Smooth muscle cell of the brain vasculature (primary cell): ENCODE measurements at places on chromosomes 7 and 10.

- no peak for DNase-seq
Measured at GRCh38 chr7:21300692-21301091, 127.2 kb upstream of the SP4 start.

- no peak for DNase-seq
Measured at GRCh38 chr10:89867964-89868363, 166.6 kb downstream of the KIF20B start.

- no peak for DNase-seq
Measured at GRCh38 chr7:98216941-98217622, 5.8 kb downstream of the BHLHA15 start.

- no peak for DNase-seq
Measured at GRCh38 chr7:66306243-66306642, 101.1 kb downstream of the TPST1 start.

DNA sequence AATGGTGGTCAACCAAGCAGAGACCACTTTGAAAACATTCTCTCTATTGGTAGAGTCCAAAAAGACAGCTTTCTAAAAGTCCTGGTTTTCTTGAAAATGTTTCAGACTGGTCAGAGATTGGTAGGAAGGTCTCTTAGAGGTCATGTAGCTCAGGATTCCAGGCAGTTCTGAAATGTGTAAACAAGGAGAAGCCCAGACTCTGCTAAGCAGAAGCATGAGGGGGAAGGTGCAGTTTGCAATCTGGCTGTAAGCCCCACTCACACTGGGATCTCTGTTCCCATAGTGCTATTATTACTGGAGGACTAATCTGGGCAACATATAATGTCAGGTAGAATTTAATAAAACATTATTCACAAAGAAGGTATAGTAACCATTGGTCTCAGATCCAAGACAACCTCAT, 101.1 kb downstream of the MAGI2 start:
- DNase-seq = no peak

DNA sequence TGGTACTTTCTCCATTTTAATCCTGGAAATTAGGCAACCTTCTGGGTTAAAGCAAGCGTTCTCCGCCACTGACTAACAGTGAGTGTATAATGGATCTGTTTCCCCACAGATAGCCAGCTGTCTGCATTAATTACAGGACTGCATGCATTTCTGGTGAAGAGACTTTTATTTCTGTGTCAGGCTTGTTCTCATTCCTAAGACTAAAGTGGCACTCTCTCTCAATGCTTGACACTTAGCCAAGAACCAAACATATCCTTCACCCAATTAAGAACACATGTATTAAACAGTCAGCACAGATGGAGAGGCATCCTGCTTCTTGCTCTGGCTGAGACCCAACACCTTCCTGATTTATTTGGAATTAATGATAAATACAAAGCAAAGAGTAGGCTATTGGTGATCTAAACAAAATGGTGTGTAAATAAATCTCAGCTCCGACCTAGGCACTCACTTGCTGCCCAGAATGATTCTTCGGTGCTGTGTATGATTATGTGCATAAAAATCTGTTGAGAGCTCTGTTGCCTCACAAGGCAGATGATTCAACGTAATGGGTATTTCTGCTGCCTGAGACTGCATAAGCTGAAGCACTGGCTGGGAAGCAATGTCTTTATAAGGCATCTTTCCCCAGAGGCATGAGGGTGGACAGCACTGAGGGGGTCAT, 16.8 kb downstream of the CALU start:
- DNase-seq = no peak

DNA sequence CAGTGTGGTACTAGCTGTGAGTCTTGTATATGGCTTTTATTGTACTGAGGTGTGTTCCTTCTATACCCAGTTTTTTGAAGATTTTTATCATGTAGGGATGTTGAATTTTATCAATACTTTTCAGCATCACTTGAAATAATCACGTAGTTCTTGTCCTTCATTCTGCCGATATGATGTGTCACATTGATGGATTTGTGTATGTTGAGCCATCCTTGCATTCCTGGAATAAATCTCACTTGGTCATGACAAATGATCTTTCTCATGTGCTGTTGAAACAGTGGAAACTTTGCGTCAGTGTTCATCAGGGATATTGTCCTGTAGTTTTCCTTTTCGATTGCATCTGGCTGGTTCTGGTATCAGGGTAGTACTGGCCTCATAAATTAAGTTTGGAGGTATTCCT, 7.1 kb upstream of the PRKAR1B start:
- no peak for DNase-seq

- DNase-seq = no peak
Measured at GRCh38 chr7:34596887-34597286, 61.1 kb upstream of the NPSR1 start.

DNA sequence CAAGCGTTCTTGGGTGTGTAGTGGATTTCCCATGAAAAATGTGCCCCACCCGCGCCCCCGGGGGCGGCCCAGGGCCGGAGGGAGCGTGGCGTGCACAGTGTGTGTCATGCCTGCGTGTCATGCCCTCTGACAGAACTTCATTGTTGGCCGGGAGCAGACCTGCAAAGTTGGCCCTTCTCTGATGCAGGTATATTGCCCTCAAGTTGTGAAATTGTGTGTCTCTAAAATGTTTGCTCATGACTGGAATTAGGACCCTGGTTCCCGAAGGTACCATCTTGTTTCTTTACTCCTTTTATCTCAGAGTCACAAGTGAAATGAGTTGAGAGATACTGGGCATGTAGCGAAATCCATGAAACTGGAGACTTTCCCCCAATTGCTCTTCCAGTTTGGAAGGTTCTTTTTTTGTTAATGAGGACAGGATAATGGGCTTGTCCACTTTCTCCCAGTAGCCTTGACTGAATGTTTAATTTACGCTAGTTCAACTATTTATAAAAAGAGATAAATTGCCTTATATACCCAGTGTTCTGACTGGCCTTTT, 26.2 kb downstream of the ADK start:
- no peak for DNase-seq
